ENCODE measurements at places on chromosomes 11 and 22.
A peak's percentile ranks its signal among the peaks of the same experiment; 100 is the strongest.

DNA sequence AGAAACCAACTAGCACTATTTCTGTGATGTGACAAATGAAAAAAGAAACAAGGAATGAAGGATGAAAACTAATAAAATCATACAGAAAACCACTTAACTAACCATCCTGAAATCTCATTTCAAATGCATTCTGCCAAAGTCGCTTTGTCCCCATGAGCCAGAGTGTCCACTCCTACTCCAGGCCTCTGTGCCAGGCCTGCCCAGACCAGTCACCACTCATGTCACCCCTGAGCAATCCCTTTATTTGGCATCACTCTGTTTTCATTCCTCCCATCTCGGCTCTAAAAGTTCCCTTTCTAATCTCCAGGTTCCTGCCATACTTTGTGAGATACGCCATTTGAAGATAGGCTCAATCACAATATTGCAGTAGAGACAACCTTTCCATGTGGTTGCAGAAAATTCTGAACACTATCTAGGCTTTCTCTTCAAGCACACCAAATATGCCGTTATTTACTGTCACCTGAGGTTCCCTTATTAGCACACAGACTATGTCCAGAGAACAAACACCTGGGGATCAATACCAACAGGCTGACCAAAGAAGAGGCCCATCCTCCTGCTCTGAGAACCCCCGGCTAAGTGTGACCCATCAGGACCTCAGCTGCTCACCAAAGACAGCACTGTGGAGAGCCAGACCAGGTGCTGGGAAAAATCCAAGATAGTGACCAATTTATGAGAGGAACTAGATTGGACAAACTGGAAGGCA, 202.4 kb downstream of the LARGE1 start:
- DNase-seq = no peak

- DNase-seq = no peak
These were observed 112.2 kb upstream of the RRM1 start for GRCh38 chr11:3982431-3982830.

GRCh38 chr11:91147885-91148284, 925.0 kb upstream of the CHORDC1 start:
- DNase-seq = no peak

- no peak for DNase-seq
These were observed 43.6 kb downstream of the COA4 start for GRCh38 chr11:73833067-73833466.

DNA sequence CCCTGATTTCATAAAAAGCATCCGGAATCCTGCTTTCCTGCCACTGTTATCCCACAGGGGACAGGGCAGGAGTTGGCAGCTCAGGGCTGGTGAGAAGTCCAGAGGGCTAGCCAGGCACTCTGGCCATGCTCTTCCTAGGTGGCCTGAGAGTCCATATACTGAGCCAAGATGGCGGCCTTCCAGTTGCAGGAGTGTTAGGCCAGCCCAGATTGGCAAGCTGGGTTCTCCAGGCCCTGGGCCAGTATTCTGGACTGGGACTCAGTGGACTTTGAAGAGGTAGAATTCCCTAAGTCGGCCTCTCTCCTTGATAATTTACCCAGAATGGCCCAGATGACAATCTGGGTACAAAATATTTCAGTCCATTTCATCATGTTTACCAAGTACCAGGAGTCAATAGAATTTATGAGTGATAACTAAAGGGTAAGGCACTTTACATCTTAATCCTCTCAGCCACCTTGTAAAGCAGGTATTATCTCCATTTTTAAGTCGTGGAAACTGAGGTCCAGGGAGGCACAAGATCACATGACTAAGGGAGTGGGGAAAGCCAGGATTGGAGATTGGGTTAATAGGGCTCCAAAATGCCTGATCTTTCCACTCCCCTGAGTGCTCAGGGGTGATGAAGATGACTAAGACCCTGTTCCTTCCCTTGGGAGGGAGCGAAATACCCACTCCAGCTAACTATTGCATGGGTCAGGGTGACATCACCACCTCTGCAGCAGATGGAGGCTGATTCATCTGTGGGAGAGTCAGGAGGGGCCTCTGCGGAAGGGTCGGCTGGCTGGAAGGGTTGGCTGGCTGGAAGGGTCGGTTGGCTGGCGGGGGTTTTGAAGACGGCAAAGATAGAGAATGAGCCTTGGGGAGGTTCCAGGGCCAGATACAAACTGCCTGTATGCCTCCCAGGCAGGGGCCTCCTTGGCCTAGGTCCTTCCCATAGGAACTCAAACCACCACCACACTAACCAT, 1.2 kb upstream of the MICALL1 start:
- no peak for DNase-seq

- no peak for DNase-seq
These were observed 55.6 kb upstream of the CECR2 start for GRCh38 chr22:17313626-17314025.

- no peak for DNase-seq
These were observed 45.6 kb downstream of the BTG4 start for GRCh38 chr11:111466615-111467014.

DNA sequence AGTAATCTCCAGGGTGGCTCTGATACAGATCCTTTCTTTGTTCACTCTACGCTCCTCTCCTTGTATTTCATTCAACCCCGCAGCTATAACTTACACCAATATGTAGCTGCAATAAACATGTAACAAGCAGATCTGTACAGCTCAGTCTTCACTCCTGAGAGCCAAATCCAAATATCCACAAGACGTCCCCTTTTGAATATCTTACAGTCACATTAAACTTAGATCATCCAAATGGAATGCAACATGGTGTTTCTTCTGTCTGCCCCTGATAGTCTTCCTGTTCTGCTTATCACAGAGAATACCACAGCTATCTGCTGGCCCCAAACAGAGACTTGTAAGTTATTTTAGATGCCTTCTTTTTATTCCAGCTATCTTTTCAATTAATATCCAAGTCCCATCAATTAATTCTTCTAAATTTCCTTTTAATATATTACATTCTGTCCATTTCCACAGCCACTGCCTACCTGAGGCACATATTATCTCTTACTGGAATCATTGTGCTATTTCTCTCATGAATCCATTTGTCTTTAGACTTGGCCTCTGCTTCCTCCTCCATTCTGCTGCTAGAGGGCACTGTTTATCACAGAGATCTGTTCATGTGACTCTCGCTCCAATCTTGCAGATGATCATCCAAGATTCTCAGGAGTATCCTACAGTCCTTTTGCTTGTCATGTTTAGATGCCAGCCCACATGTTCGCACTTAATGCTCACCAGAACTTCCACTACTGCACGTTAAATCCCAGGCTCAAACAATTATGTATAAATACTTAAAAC, 908.6 kb downstream of the NTM start:
- peak; percentile 12 for DNase-seq

GRCh38 chr22:33542153-33542552, 378.1 kb downstream of the LARGE1 start:
- DNase-seq = no peak

DNA sequence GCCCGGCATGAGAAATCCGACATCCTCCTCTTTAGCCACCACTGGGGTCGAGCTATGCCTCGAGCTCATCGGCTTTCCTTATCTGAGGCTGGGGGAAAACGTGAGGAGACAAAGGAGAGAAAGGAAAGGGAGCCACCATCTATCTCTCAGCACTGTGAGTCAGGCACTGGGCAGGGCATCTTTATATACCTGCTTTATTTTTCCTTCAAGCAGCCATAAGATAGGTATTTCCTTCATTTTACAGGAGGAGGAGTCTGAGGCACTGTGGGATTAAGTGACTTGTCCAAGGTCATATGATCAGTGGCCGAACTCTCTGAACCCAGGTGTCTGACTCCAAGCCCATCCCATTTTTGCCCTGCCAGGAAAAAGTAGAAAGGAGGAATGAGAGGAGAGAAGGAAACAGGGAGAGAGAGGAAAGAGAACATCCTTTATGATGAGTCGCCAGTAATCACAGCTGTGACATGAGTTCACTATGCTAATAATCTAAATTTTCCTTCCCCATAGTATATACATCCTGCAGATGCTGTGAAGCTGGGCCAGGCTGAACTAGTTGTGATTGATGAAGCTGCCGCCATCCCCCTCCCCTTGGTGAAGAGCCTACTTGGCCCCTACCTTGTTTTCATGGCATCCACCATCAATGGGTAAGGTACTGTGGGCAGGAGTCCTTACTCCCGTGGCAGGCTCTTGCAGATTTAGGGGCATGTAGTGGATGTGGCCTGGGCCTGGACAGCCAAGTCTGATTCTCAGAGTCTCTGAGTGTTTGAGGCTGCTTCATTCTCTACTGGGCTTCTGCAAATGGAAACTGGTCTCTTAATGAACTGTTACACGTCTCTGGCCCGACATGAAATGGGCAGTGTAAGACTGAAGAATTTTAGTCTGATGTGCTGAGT, 21.8 kb downstream of the NAT10 start:
- DNase-seq = no peak

DNA sequence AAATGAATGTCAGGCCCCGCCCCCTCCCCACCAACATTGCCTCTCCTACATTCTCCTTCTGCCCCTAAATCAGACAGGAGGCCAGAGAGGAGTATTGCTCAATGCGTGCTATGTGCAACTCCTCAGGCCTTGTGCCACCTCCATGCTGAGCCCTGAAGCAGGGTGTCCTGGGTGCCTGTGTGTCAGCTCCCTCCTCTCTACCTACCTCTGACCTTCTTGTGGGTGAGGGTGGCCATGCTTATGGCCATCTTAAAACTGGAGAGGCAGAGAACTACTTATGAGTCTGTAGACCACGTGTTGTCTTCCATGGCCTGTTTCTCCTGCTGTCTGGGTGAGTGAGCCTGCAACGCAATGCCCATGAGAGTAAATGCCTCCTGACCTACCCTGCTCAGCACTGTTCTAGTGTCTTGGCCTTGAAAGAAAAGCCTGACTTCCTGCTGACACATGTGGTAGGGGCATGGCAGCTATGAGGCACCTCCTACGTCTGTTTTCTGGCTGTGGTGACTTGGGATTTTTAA, 10.5 kb downstream of the MCAM start:
- no peak for DNase-seq

GRCh38 chr11:107182978-107183377, 164.7 kb upstream of the GUCY1A2 start:
- no peak for DNase-seq

GRCh38 chr22:36303874-36304273, 50.9 kb downstream of the APOL1 start:
- DNase-seq = no peak

GRCh38 chr11:12914400-12914912, 94.7 kb upstream of the RASSF10 start:
- no peak for DNase-seq

GRCh38 chr22:49199224-49199623, 628.4 kb downstream of the BRD1 start:
- no peak for DNase-seq

DNA sequence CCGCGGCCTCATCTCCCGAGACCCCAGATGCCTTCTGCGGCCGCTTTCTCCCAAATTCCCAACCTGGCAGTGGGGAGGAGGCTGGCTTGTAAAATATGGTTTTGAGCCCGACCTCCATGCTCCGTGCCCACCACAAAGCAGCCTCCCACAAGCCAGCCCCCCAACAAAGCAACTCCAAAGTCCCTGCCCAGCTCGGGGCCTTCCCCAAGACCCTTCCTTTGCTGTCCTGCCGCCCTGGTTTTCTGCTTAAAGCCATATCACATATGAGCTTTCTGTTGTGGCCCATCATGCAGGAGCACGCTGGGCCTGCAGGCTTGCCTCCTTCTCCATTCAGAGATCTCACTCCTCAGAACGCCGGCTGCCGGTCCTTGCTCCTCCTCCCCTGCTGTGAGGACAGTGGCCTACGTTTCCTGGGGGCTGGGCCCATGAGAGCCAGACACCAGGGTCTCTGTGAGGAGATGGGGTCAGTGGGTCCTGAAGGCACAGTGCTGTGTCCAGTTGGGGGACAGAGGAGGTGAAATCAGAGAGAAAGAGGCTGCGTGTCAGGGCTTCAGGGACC, 680.0 kb downstream of the BRD1 start:
- DNase-seq = no peak

- DNase-seq = no peak
These were observed 130.4 kb downstream of the C11orf87 start for GRCh38 chr11:109552376-109552775.

- no peak for DNase-seq
These were observed 39.9 kb downstream of the GLYATL1 start for GRCh38 chr11:58979222-58979621.

DNA sequence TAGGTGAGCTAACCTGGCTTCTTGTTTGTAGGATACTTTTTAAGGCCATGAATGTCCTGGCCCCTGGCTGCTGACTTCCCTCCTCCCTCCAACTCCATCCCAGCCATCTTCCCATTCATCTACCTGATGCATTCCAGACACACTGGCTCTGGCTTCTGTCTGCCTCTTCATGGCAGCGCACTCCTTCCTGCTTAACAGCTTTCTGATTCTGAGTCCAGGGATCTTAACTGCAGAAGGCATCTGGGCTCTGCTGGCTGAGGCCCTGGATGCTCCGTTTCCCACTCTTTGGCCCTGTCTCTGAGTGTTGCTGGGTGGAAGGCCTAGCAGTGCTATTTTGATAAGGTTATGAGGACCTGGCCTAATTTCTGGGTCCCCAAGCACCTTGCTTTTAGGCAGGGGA, 1.8 kb upstream of the THY1 start:
- DNase-seq = no peak

DNA sequence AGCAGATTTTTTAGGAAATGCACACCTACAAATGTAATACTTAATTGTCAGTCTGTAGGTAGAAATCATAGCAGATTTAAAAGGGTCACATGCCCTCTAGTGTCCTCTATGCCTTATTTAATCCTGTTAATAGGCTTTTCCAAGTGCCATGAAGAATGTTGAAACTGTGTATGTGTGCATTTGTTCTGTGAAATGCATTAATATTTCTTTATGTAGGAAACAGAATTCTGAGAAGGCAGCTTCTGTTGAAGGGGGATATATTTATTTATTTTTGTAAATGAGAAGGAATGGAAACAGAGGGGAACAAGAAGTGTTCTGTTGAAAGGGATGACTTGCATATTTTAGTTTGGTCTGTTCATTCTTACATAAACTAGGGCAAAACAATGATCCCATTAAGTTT, 51.0 kb downstream of the SVIP start:
- DNase-seq = no peak

GRCh38 chr22:45994491-45995404, 17.8 kb upstream of the WNT7B start:
- DNase-seq = no peak

GRCh38 chr11:122336706-122337105, 220.7 kb upstream of the BLID start:
- no peak for DNase-seq

- DNase-seq = no peak
These were observed 186.0 kb upstream of the CNTN5 start for GRCh38 chr11:98834776-98835175.

DNA sequence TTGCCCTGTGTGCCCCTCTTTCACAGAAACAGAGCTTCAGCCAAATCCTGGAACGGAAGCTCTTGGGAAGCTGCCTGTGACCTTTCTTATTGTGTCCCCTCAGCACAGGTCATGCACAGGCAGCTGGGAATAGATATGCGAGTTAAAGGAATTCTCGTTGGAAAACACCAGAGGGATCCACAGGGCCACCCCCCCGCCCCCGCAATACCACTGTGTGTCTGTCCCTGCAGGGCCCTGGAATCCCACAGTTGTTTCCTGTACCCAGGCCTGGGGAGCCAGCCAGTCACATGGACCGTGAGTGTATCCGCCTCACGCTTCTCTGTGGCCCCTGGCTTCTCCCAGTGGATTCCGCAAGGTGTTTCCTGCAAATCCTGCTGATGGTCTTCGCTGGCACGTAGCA, 29.0 kb downstream of the TIMP3 start:
- no peak for DNase-seq
